Stimulated activated CD4-positive, alpha-beta T cell treated with anti-CD3 and anti-CD28 coated beads, Interleukin-2, amount 100 ng/mL, for 24 hours (primary cell): ENCODE measurements at places on chromosomes 3 and 15.

DNA sequence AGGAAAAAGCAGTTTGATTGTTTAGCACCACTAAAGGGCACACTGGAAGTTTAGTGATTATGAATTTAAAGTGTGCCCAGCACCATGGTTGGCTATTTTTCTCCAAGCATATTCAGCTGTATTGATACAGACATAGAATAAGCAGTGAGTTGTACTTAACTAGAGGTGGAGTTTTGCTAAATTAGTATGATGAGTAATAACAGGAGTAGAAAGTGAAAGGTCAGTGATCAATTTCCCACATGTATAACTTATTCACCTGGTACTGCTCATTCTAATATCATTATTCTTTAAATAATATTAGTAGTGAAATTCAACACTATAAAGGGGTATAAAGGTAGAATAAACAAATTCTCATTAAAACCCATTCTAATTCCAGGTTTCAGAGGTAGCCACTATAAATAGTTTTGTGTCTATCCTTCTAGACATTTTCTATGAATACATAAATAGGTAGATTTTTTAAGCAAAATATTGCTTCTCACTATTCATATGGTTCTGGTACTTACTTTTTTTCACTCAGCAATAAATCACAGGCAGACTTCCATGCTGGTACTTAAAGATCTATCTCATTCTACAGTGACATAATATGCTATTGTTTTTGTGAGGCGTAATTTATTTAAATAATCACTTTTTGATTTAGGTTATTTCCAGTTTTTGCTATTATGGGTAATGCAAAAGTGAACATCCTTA lies 732.9 kb downstream of the VGLL3 start:
- no peak for DNase-seq

DNA sequence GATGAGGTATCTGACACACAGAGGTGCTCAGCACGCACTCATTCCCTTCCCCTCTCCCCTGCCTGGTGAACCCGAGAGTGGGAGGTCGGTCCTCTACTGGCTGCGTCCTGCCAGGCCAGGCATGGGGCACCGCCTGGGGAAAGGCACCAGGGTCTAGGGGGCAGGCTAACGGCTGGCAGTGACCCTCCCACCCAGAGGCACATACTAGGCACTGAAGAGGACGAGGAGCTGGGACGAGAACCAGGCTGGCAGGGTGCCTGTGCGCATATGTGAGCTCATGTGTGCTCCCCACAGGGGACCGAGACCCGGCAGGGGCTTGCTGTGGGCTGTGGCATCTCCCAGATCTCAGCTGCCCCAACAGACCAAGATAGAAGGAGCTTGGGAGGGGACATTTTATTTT lies 86.7 kb downstream of the IQSEC1 start:
- DNase-seq = no peak

DNA sequence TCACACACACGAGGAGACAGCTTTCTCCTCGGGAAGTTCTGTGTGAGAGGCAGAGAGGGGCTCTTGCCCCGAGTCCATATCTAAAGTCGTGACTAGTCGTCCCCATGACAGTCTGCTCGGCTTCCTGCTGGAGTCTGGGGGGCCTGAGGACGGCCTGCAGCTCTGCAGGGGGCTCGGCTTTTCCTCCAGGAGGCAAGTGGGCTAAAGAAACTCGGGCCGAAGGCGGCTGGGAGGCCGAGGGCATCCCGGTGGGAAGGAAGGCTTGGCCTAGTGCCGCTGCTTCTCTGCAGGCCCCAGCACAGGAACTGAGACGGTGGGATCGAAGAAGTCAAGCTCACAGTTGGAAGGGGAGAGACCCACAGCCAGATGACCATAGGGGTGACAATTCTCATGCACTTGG lies 25.4 kb upstream of the PIGZ start:
- no peak for DNase-seq

- no peak for DNase-seq
Observed at GRCh38 chr3:128736601-128737000, 10.6 kb downstream of the RAB7A start.
